ENCODE measurements at places on chromosomes 2 and 18.

- no peak for DNase-seq
Observed at GRCh38 chr18:59783138-59783537, 85.9 kb upstream of the CCBE1 start.

DNA sequence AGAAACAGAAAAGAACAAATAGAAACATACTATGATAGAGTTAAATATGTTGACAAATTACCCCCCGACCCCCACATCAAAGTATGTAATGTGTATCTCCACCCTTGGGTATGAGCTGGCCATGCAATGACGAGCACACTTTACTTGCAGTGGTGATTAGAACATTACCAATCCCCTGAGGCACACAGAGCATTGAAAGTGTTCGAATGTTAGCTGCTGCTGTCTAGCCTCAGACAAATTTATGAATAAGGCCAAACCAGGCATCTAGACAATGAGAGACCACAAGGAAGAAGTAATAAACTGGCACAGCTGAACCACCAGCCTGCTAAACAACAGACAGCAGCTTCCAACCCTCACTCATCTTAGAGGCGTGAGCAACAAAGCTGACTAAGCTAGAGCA is 380.5 kb downstream of the DSEL start:
- DNase-seq = no peak

GRCh38 chr2:66434679-66435548 is at the start of gene MEIS1:
MEIS1 (plus strand) TSS chr2:66435125; CDS start chr2:66435857, 732 bp downstream.
- peak; percentile 94 for DNase-seq

DNA sequence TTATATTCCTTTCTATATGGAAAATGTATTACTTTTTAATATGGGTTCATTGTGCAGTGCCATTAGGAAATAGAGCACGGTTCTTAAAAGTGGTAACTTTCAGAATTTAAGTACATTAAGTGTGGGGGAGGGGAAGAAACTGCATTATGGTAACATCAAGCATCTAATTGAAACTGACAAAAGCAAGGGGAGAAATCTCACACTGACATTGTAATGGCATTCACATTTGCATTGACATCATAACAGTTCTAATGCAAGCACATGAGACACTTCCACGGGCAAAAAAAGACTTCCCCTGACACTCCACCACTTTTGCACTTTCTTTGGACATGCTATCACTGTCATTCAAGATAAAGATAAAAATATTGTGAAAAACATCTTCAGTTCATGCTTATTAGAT is 431.3 kb upstream of the SMIM21 start:
- DNase-seq = no peak

GRCh38 chr2:63861220-63861822 is 19.6 kb downstream of the UGP2 start:
- DNase-seq = peak; percentile 20

Measured in right kidney (tissue), 9 donors.